ENCODE measurements at places on chromosomes 12 and 14.

DNA sequence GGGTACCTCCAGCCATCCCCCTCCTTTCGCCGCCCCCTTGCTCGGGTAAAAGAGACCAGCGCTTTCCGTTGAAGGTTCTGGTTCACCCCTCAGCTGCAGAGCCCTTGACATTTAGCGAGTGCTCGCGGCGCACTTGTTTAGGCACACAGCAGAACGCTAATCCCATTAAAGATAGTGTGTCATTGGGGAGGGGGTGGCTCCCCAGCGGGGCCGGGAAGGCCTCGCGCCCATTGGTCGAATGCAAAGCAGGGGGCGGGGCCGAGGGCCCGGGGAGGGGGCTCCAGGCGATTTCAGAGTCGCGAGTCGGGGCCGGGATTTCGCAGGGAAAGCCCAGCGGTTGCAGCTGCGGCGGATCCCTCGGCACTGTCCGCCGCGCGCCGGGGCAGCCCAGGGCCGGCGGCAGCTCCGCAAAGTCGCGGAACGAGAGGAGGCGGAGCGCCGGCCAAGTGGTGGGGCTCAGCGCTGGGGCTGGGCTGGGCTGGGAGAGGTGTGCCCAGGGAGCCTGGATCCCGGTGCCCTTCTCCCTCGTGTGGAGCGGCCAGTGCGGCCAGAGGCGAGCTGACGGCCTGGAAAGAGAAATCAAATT, 122.9 kb downstream of the TSPAN9 start:
- DNase-seq: peak; percentile 51

DNA sequence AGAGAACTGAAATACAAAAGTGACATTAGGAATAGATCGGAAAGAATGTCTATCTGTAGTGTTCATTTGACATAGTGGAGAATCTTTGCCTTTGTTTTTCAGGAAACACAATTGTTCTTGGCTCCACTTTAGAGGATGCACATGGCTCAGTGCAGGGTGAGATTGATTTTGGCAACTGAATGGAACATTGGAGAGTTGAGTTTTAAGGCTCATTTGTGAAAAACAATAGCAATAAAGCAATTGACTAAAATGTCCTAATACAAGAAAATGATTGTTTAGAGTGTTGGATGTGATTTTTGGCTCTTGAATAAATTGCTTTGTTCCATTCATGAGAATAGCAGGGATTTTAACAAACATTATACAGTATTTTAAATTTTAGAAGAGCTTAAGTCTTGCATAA, 116.4 kb downstream of the SLC38A1 start:
- DNase-seq: no peak

- DNase-seq: peak; percentile 49
These were observed 17.7 kb downstream of the IRAK4 start for GRCh38 chr12:43776498-43776897.

DNA sequence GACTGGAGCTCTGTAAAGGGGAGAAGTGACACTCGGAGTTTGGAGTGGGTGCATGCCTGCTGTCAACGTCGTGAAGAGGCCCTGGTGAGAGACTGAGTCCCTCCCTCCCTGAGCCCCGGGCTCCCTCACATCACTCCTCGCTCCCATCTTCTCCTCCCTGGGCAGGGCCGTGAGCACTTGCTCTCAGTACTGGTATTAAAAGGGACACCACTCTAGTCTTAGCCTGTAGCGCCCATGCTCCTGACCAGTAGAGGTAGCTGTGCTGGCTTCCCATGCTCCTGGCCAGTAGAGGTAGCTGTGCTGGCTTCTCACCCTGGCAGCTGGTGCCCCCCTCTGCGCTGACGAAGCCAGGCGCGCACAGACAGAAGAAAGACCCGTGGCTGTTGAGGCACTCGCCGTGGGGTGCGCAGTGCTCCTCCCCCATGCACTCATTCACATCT, 14.7 kb downstream of the ISCA2 start:
- DNase-seq: peak; percentile 39

- DNase-seq: no peak
These were observed 854.5 kb downstream of the SLC6A15 start for GRCh38 chr12:84058136-84058535.

- DNase-seq: no peak
These were observed 120.1 kb downstream of the BICD1 start for GRCh38 chr12:32226768-32227167.

DNA sequence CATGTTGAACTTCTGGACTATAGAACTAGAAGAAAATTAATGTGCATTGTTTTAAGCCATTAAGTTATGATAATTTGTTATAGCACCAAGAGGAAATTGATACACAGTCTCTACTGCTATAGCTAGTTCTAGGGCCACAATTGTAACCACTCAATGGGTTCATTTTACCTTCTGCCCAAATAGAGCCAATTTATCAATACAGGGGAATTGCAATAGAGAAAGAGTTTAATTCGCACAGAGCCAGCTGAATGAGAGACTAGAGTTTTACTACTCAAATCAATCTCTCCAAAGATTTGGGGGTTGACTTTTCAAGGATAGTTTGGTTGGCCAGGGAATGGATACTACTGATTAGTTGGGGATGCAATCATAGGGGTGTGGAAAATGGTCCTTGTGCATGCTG, 31.9 kb upstream of the BICDL1 start:
- no peak for DNase-seq

DNA sequence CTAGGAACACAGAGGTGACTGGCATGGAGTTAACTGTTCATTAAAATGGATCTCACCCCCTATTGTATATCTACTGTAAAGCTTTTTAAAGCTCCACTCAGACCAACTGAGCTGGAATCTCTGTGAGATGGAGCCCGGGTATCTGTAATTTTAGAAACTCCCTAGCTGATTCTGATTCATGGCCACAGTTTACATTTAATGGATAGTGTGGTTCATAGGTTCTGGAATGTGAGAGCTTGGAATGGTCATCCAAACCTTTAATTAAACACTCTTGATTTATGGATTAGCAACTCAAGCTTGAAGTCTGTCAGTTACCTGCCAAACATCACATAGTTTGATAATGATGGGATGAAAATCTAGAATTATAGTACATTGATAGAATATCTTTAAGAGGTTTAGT, 183.8 kb downstream of the SLC25A21 start:
- no peak for DNase-seq
